ENCODE measurements at places on chromosomes 13 and 19. TPM values are rescaled to one million over a fixed set of nuclear protein-coding genes. Genes with fewer than 3 reads are reported as not detected.

DNA sequence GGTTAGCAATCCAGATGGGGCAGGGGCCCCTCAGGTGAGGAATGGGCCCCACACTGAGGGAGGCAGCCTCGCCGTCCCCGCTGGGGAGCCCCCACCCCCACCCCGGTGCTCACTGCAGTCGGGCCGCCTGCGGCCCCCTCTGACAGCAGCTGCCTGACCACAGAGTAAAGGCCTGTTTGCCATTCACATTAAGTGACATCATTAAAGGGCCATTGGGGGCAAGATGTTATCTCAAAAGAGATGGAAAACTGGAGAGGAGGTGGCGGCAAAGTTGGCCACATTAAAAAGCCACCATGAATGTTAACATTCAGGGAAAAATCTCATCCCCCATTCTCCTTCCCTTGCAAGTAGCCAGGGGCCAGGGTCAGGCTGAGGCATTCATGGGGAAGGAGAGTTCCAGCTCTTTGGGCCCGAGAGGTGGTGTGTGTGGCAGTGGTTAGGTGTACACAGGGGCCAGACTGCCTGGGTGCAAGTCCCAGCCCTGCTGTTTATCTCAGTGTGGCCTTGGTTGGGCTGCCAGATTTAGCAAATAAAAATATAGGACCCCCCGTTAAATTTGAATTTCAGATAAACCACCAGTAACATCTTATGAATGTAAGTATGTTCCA, 20.9 kb downstream of the VSTM2B start:
- no peak for DNase-seq

- peak; percentile 21 for DNase-seq
These were observed 1.7 kb downstream of the CD320 start for GRCh38 chr19:8306235-8307054.

MYO1F gene
- total RNA-seq, result 19.5 TPM

GRCh38 chr13:106917024-106917571, 349.2 kb upstream of the ARGLU1 start:
- peak; percentile 58 for DNase-seq

ZNF681 gene
- 0.85 TPM for total RNA-seq
